Stimulated activated CD4-positive, alpha-beta T cell treated with anti-CD3 and anti-CD28 coated beads, TNF-alpha, amount 100 ng/mL, for 4 hours (primary cell): ENCODE measurements at places on chromosomes 3 and 15.

DNA sequence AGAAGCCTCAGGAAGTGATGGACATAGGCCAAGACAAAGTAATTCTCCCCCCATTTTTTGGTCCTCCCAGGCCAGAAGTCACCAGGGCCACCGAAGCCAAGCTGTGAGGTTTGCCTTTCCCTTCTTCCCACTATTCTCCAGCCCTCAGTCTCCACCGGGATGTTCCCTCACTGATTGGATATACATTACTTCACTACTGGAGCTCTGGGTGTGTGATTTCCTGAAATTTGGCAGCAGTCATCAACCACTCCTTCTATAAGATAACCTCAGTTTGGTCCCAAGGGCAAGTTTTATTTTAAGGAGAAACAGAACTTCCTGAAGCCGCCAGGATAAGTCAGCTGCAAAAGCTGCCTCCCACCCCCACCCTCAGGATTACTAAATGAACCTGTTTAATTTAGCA is 11.3 kb downstream of the SLCO2A1 start:
- no peak for DNase-seq

DNA sequence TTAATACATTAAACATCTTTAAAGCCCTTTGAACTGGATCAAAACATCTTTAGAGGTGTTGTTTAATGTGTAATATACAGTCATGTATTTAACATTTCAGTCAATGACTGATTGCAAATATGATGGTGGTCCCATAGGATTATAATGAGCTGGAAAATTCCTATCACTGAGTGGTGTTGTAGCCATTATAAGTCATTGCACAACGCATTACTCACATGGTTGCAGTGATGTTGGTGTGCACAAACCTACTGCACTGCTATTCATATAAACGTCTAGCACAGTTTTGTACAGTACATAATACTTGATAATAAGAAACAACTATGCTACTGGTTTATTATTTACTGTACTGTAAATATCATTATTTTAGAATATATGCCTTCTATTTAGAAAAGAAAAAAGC is 75.6 kb downstream of the DTWD1 start:
- DNase-seq: no peak

DNA sequence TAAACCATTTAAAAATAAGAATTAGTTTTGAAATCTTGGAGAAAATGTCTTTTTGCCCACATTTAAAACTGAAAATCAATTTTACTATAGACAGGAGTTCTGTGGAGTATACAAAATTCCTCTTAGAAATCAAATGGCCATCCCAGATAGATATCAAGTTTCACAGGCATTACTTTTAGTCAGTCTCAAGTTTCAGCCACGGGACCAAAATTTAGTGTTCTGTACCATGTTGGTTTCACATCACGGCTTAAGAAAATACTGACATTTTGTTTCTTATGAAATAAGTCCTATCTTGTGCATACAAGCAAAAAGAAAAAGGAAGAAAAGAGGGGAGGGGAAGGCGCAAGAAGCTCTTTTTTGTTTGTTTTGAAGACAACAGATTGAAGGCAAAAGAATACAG is 45.7 kb downstream of the EIF2AK4 start:
- DNase-seq: no peak

DNA sequence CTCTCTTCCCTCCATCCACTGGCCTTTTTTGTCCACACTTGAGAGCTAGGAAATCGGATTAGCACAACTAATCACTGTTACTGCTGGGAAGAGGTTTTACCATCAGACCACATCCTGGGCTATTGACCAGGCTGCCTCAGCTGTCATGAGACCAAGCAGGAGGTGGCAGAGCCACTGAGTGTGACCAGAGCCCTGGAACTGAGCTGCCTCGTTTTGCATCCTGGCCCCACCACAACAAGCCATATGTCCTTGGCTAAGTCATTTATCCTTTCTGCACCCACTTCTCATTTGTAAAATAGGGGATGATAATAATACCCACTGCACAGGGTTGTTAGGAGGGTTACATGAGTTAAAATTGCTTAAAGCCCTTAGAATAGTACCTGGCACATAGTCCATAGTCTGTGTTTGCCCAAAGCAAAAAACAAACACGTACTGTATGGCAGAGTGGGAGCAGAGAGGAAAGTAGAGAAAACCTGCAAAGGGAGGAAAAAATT is 34.1 kb downstream of the TMEM158 start:
- no peak for DNase-seq

DNA sequence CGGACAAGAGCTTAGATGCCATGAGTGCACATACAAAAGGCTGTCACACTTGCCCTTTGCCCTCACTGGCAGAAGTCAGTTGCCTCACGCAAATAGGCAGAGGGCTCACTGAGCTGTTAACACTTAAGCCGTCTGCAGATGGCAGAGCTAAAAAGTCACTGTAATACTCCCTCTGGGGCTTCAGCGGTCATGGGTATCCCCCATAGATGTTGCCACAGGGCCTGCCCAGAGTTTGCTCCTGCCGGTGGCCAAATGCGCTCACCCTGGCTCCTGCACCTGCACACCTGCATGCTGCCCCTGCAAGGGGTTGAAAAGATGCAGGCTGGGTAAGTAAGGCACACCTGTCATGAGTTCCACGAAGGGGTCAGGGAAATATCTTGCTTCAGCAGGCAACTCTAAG is 741.5 kb downstream of the EDEM1 start:
- no peak for DNase-seq

DNA sequence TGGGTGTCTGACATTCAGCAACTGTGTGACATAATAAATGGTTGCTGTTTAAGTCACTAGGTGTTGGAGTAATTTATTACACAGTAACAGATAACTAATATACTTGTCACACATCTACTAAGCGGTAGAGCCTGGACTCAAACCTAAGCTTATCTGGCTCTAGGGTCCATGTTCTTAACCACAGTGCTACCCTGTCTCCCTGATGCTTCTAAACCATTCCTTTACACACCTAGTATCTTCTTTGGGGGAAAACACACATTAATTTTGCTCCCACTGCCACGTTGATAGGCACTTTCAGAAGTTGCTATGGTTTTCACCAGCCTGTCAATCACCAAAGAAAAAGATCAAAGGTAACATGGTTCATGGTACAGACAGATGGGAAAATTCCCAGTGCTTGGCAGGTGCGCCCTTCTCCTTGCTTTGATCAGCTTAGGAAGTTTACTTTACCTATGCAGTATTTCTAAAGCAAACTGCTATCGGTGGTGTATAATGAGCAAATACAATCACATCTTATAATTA is 150.8 kb downstream of the PDZRN3 start:
- DNase-seq: no peak

GRCh38 chr3:136586580-136586979 is 165.6 kb downstream of the STAG1 start:
- no peak for DNase-seq

DNA sequence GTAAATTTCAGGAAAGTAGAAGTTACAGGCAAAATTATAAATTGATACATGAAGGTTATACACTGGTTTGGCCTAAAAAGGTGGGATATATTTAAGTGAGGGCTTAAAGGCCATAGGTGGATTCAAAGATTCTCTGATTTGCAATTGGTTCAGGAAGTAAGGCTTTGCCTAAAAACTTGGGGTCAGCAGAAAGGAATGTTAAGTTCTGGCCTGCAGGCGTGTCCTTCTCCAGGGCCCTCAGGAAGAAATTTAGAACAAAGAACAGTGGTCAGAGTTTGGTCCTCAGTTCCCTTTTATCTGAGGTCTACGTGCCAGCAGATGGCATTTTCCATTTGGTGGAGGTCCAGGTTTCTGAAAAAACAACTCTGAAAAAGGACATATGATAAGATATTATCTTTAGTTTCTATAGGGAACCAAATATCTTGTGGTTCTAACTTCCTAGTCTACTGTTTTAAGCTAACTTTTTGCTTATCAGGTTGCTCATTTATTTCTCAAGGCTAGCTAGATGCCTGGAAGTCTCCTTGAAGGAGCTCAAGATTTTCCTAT is 40.5 kb downstream of the SCN11A start:
- DNase-seq: no peak

- DNase-seq: no peak
These were observed 238.5 kb downstream of the WDR72 start for GRCh38 chr15:53520996-53521395.

DNA sequence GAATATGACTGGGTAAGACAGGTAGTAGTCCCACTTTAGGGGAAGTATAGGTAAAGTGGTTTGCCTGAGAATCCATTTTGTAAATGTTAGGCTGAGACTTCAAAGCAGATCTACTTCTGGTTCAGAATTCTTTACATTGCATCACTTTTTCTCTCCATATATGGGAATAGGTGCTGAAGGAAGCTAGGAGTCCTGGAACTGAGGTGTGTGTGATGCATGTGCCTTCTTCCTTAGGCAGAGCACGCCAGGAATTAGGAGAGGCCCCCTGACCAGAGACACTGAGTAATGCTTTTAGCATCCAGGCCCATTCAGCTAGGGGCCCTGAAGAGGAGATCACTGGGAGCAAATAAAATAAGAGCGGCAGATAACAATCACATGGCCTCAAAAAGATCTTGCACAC is 69.2 kb upstream of the DCP1A start:
- no peak for DNase-seq

DNA sequence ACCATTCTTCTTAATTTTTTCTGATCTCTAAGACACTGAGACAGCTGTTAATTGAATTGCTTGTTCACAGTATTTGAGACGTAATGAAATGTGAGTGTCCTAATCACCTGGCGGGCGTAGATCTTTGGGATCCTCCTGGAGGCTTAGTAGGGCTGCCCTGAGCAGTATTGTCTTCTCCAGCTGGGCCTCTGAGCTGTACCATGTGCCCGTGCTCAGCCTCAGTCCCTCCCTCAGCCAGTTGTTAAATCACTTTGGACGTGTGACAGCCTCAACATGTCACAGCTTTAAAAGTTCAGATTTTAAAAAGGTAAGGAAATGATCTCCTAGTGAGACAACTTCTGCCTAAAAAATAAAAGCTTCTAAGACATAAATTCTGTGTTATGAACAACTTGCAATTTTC is 35.5 kb downstream of the IGF1R start:
- no peak for DNase-seq

- no peak for DNase-seq
These were observed 44.8 kb downstream of the PDE8A start for GRCh38 chr15:85026304-85027032.

DNA sequence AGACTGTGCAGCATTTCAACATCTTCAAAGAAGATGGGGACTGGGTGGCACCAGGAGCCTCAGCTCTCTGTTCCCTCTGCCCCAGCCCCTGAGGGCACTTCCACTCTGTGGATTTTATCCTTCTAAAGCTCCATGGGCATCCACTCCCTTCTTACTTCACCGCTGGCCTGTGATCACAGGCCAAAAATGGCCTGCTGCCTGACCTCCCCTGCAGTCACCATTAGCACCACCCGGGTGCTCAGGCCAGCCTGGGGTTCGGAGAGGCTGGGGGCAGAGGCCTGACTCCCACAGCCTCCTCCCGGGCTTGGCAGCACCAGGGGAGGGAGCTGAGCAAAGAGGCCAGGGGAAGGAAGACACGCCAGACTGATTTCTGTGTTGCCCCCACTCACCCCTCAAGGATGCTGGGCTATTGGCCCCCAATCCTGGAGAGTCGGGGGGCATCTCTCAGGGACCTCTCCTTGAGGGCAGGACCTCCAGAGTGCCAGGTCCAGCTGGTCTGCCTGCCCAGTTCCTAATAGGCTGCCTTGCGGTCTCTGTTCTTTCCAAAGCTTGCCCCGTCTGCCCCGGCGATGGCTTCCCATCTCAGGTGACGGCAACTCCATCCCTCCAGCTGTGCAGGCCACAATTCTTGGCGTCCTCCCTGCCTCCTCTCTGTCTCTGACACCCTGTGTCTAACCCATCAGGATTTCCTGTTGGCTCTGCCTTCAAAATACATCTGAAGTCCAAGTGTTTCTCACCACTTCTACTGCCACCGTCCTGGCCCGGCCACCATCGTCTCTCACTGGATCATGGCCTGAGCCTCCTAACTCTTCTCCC is 67.1 kb downstream of the EXOG start:
- DNase-seq: no peak

GRCh38 chr3:159260049-159260662 is 458.3 kb downstream of the MFSD1 start:
- no peak for DNase-seq

GRCh38 chr3:54928046-54928770 is at the start of gene LRTM1:
Gene LRTM1 (minus strand): TSS chr3:54928059. CDS start chr3:54927911, 148 bp downstream.
- no peak for DNase-seq

DNA sequence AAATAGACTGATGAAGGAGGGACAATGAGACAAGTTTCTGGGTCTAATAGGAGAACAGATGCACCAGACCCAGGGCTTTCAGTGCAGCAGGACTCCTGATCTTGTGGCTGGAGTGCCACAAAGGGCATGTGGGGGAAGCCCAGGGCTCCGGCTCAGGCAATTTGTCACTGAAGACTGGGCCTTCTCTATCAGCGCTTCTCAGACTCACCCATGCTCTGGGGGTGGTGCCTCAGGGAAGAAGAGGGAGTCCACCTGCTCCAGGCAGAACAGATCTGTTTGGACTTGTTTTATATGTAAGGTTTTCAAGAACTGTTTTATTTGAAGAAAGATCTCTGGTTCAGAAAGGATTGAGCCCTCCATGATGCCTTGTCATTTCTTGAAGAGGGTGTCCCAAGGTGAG is 112.4 kb upstream of the TLE3 start:
- DNase-seq: no peak

DNA sequence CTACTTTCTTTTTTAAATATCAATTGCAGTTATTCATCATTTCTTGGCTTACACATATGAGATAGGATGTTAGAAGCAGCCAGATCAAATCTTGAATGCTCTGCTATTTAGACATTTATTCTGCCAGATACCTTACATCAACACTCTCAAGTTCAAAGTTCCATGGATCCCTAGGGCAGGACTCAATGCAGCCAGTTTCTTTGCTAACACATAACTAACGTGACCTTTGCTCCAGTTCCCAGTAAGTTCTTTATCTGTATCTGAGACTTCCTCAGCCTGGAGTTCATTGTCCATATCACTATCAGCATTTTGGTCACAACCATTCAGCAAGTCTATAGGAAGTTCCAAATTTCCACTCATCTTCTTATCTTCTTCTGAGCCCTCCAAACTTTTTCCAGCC is 939.9 kb downstream of the VGLL3 start:
- DNase-seq: no peak

DNA sequence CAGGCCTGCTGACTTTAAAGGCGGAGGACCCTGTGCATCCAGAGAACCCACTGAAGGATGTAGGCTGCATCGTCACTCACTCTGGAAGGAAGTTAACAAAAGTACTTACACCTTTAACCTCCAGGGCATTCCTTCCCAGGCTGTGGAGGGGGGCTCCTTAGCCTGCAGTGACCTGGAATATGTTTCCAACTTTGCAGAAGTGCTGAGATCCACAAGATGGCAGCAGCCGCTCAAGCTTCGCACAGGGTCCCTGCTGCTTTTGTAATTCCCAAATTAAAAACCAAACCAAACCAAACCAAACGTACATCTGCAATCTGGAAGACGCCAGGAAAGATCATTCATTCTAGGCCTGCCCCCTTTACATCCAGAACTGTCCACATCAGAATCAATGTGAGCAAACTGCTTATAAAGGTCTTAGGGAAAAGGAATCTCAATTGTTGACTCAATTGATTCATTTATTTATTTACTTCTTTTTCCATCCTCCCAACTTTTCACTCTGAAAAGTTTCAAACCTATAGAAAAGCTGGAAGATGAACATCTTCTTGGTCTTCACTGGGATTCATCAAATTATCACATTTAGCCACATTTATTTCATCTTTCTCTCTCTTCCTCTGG is 70.5 kb upstream of the KLHL25 start:
- no peak for DNase-seq

- DNase-seq: no peak
These were observed 59.2 kb downstream of the TMOD3 start for GRCh38 chr15:51888593-51889195.

GRCh38 chr3:195800240-195800639 is 11.5 kb downstream of the MUC4 start:
- DNase-seq: no peak

- no peak for DNase-seq
These were observed 60.5 kb downstream of the GABRB3 start for GRCh38 chr15:26712335-26712734.

- no peak for DNase-seq
These were observed 29.8 kb upstream of the LPP start for GRCh38 chr3:188124184-188124583.
